ENCODE measurements at places on chromosomes 7 and 10.

DNA sequence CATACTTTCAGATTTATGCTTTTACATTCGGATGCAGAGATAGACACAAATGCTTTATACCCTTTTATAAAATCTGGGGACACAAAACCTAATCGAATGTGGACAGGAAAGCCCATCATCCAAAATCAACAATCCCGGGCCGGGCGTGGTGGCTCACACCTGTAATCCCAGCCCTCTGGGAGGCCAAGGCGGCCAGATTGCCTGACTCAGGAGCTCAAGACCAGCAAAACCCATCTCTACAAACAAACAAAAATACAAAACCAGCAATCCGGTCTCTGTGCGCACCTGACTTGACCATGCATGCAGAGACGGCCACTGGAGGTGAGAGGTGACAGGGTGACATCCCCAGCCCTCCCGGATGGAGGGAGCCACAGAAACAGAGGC is 13.5 kb downstream of the COBL start:
- no peak for DNase-seq

DNA sequence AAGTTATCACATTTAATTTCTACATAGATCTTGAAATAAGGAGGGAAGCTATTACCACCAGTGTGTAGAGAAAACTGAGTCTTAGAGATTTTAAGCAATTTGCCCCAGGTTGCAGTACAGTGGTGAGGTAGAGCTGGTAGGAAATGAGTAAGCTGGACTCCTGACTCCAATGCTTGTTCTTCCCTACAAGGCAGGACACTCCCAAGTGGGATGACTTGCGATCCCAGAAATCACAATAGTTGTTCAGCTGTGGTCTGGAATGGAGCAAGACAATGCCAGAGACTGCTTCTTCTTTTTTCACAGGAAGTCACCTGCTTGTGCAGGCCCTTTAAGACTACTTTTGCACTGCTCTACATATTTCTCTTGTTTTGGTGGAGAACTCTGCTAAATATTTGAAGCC is 327.2 kb upstream of the BMPER start:
- DNase-seq, result no peak

- DNase-seq, result no peak
Measured at GRCh38 chr7:115216652-115217051, 294.8 kb downstream of the MDFIC start.

GRCh38 chr7:127064-127598 is 65.2 kb upstream of the FAM20C start:
- DNase-seq, result no peak

- DNase-seq, result no peak
Measured at GRCh38 chr10:61834519-61834918, 67.0 kb upstream of the ARID5B start.

GRCh38 chr7:100152937-100153666 is 4.4 kb downstream of the LAMTOR4 start:
- DNase-seq, result no peak

DNA sequence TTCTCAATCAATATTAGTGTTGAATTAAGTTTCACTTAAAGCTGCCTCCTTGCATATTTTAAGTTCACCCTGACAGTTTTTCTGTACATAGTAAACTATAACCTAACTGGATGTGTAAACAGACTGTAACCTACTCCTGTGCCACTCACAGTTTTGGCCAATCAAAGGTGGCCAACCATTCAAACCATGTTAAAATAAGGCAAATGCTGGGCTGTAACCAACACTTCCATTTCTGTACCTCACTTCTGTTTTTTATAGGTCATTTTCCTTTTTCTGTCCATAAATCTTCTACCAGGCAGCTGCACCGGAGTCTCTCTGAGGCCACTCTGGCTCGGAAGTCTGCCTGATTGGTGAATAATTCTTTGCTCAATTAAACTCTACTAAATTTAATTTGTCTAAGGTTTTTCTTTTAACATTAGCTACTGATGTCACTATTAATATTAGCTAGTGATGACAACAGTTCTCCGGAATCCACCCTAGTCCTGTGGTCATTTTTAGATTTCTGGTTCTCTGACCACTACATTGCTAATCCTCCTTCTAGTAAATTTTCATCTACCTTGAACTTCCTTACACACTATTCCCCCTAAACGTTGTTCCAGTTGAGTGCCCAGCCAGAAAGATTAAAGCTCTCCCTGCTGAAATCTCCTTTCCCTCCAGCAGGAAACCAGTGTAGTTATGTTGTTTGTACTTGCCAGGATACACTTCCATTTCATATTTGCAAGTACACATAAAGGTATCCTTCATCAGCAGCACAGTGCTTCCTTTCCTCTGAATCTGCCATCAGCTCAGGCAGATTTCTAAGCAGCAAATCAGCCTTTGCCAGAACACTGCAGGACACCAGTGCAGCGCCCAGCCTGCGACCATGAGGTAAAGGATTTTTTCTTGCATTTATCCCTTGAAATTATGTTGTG is 18.6 kb upstream of the IFIT2 start:
- no peak for DNase-seq

DNA sequence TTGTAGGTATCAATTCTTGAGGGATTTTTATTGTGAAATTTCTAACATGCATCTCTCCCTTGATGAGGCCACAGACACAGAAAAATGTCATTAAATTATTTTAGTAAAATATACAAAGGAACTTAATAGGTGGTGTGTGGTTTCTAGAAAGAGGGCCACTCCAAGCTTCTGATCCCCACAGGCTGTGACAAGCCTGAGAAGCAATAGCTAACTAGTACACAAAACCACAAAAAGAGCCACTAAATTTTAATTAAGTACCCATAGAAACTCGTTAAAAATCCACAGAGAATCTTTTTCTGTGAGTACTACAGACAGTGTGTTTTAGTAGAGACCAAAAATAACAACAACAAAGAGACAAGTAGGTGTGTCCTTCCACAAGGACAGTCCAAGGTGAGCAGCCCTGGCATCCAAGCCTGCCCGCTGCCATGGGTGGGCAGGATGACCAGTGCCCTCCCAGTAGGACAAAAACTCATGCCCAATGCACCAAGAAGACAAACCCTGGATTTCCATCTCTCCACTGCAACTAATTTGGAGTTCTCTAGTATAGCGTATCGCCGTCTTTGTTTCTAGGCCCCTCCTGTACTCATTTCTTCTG is 81.0 kb downstream of the RNF216 start:
- DNase-seq, result no peak

- DNase-seq, result no peak
Measured at GRCh38 chr7:68245688-68246087, 1249.1 kb downstream of the TYW1 start.

GRCh38 chr10:68560943-68561864 is 1.1 kb downstream of the TET1 start:
- no peak for DNase-seq

GRCh38 chr10:27253576-27253975 is 13.0 kb upstream of the ACBD5 start:
- no peak for DNase-seq

GRCh38 chr10:131271195-131271880 is 40.2 kb downstream of the TCERG1L start:
- no peak for DNase-seq

GRCh38 chr10:69397972-69398371 is 18.7 kb downstream of the TACR2 start:
- DNase-seq, result no peak

DNA sequence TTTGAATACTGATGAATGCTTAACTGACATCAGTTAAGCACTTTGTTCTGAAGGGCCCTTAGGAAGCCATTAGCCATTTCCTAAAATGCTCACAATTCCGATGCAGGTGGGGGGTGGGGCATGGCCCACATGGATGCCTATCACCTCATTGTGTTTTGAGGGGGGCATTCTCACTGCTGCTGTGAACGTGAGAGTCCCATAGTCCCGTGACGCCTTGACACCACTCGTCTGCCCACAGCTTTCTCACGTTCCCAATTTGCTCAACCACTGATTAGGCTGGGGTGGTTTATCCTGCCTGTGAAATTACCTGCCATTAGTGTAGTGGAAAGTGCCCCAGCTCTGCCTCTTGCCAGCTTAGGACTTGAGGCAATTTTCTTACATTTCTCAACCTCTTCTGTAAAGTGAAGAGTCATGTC is 31.9 kb downstream of the DUSP5 start:
- no peak for DNase-seq

DNA sequence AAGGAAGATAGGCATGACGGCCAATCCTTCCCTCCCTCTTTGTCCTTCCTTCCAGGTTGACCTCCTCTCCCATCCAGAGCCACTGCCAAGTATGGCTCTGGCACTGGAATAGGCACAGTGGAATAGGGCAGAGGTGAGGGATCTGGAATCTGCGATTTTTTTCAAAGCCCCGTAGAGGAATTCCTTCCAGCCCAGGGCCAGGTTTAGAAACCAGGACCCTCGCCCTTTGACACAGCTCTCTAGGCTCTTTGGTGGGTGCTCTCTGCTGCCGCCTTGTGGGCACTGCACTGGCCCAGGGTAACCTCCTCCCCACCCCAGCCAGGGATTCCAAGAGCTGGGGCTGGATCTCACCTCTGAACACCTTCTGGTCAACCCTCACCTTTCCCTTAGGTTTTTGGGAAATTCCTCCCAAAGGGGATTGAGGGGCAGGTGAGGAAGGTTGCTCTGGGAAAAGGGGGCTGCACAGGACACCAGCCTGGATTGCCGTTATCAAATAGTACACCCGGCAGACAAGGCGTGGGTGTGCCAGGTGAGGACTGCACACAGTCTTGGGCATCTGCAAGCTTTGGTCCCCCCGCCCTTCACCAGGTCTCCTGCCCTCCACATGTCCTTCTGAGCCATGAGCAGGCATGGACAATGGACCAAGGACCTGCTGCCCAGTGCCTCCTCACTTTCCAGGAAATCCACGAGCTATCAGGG is 22.8 kb downstream of the C10orf105 start:
- no peak for DNase-seq

DNA sequence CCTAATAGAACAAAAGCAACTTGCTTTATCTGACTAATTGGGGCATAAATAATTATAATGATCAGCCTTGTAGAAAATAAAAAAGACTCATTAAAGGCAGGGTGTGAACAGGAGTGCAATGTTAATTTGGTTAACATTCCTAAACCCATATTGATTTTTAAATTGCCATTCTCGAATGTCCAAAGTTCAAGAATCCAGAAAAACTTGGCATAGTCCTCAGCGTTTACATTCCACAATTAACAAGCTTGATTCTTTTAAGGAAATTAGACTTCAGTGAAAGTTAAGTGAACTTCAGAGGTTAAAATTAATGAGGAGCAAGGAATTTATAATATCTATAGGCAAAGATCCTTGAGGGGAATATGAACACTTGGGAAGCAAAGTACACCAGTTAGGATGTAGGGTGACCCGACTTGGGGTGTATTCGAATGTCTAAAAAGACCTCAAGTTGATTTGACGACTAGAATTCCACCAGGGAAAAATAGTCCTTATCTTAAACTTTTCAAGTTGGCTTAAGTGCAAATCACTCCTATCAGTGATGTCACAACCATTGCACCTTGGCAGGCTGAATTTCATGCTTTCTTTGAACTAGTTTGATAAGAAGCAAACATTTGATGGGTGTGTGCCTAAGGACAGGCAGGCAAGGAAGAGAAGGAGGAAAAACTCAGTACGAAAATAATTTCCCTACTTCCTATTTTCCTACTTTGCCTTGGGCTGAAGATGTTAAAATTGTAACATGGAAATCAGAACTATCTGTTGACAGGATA is 830.4 kb upstream of the COBL start:
- no peak for DNase-seq

GRCh38 chr10:18607503-18608378 is 43.6 kb downstream of the NSUN6 start:
- peak; percentile 22 for DNase-seq

DNA sequence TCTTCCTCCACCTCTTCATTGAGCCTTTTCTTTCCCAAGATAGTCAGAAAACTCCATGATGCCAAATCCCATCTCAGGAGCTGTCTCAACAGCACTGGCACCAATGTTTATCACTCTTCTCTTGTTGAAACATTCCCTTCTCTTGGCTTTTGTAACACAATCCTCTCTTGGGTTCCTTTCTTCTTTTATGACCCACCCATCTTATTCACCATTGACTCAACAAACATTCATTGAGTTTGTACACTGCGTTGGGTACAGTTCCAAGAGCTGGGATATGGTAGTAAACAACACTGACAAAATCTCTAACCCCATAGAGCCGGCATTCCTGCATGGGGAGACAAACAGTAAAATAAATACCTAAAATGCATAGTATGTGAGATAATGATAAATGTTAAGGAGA is 577.5 kb downstream of the INHBA start:
- no peak for DNase-seq

- peak; percentile 56 for DNase-seq
Measured at GRCh38 chr10:68231106-68231816, 652 bp downstream of the ATOH7 start.

GRCh38 chr7:113158756-113159155 is 40.4 kb upstream of the SMIM30 start:
- DNase-seq, result no peak

GRCh38 chr10:132939957-132940790 is 2.2 kb downstream of the CFAP46 start:
- DNase-seq, result peak; percentile 20

GRCh38 chr10:30834153-30834552 is 197.5 kb downstream of the ZNF438 start:
- no peak for DNase-seq

- DNase-seq, result no peak
Measured at GRCh38 chr7:88147949-88148348, 71.9 kb downstream of the SRI start.

DNA sequence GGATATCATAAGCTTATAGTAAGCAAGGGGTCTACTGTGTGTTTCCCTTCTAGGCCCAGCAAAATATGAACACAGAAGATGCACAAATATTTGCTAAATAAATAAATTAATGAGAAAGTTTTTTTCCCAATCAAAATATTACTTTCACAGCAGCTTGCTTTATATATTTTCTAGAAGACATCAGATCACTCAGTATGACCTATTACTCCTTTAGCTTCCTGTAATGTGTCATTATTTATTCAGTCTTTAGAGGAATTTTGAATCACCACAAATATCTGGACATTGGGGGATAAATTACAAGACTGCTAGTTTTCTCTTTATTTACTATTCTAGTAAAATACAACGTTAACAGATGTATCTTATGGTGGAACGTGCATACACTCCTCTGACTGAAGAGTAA is 765.8 kb upstream of the POM121L12 start:
- no peak for DNase-seq

DNA sequence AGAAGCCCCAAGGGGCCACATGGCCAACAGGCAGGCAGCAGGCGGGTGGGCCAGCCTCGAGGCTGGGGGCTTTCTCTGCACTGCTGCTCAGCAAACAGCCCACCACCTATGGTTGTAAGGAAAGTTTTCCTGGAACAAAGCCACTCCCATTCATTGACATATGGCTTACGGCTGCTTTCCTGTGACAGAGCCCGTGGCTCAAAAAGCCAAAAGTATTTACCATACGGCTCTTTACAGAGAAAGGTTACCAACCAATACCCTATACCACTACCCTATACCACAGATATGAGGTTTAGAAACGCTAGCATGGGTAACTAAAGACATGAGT is 152.7 kb downstream of the MAD1L1 start:
- DNase-seq, result no peak
